Myometrial cell (primary cell): ENCODE measurements at places on chromosomes 3 and 15. TPM values are rescaled to one million over a fixed set of nuclear protein-coding genes. Genes with fewer than 3 reads are reported as not detected.

TF gene
- not detected in 2 replicates for total RNA-seq

ARNT2 gene
- 6.2 and 9.5 TPM in 2 replicates for total RNA-seq

GHSR gene
- total RNA-seq, result not detected in 2 replicates

LIPH gene
- total RNA-seq, result under 0.01 and 0.53 TPM in 2 replicates

ARGFX gene
- not detected in 2 replicates for total RNA-seq

SERPINI2 gene
- total RNA-seq, result not detected in 2 replicates

FSIP1 gene
- 1.4 and 1.6 TPM in 2 replicates for total RNA-seq

LARP6 gene
- total RNA-seq, result 95.5 and 109 TPM in 2 replicates

TM2D3 gene
- 29.1 and 41.1 TPM in 2 replicates for total RNA-seq

NDUFB5 gene
- total RNA-seq, result 81.6 and 93.6 TPM in 2 replicates

NRROS gene
- under 0.01 TPM in 1 of 2 replicates, not detected in the other for total RNA-seq

TMCO5A gene
- total RNA-seq, result not detected in 2 replicates

ANKRD63 gene
- not detected in 2 replicates for total RNA-seq

MOBP gene
- total RNA-seq, result not detected in 2 replicates

PRSS50 gene
- not detected in 2 replicates for total RNA-seq

SLC24A5 gene
- total RNA-seq, result not detected in 2 replicates

RRP9 gene
- total RNA-seq, result 25.5 and 30.0 TPM in 2 replicates

DUOX1 gene
- not detected in 2 replicates for total RNA-seq

PCBP4 gene
- 66.3 and 87.4 TPM in 2 replicates for total RNA-seq

TRPM1 gene
- total RNA-seq, result not detected in 2 replicates

GOLGA8O gene
- total RNA-seq, result 0.18 TPM in 1 of 2 replicates, not detected in the other

FAM240A gene
- total RNA-seq, result not detected in 2 replicates

BTLA gene
- total RNA-seq, result not detected in 2 replicates

KAT2B gene
- 3.5 and 6.4 TPM in 2 replicates for total RNA-seq

TM4SF1 gene
- 190 and 206 TPM in 2 replicates for total RNA-seq

MAGEL2 gene
- not detected in 2 replicates for total RNA-seq

LRRC34 gene
- total RNA-seq, result 5.3 and 9.5 TPM in 2 replicates

RSRC1 gene
- 17.3 and 28.9 TPM in 2 replicates for total RNA-seq

IP6K1 gene
- total RNA-seq, result 25.1 and 30.5 TPM in 2 replicates

IL16 gene
- under 0.01 and 0.18 TPM in 2 replicates for total RNA-seq

GATA2 gene
- total RNA-seq, result 36.9 and 43.2 TPM in 2 replicates

NLGN1 gene
- total RNA-seq, result 1.6 and 2.0 TPM in 2 replicates

WDR93 gene
- 1.2 TPM in 1 of 2 replicates, not detected in the other for total RNA-seq

XCR1 gene
- total RNA-seq, result not detected in 2 replicates

MAP6D1 gene
- 8.9 and 10.4 TPM in 2 replicates for total RNA-seq

RCCD1 gene
- total RNA-seq, result 22.0 and 22.8 TPM in 2 replicates

CLDN18 gene
- total RNA-seq, result not detected in 2 replicates

LRRC49 gene
- 5.5 and 17.5 TPM in 2 replicates for total RNA-seq

RHO gene
- total RNA-seq, result not detected in 2 replicates

VPS33B gene
- total RNA-seq, result 15.0 and 16.0 TPM in 2 replicates
